Renal cortex interstitium (tissue), 15 donors: ENCODE measurements at places on chromosomes 4 and X.

GRCh38 chrX:123732670-123733363, at the start of gene THOC2:
Gene THOC2 (minus strand): TSS chrX:123733052. CDS start chrX:123733022, 30 bp downstream.
- peak; percentile 72 for DNase-seq

GRCh38 chrX:71184803-71185495, 38.1 kb upstream of the GJB1 start:
- no peak for DNase-seq

GRCh38 chr4:138650929-138651448, 364.6 kb upstream of the NOCT start:
- DNase-seq: no peak

DNA sequence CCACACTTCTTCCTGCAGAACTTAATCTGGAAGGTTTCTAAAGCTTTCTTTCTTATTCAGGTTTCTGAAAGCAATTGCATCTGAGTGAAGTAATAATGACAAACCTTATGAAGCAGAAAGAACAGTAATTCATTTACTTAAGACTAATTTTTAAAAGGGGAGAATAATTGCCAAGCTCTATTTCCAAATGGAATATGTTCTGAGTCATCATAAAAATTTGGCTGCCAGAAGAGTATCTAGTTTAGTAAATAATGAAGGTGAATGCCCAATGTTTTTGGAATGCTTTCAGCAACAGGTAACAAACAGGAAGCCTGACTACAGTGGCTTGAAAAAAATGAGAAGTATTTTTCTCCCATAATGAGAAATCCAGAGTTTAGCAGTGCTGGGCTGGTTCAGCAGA, 227.3 kb upstream of the TET2 start:
- no peak for DNase-seq

DNA sequence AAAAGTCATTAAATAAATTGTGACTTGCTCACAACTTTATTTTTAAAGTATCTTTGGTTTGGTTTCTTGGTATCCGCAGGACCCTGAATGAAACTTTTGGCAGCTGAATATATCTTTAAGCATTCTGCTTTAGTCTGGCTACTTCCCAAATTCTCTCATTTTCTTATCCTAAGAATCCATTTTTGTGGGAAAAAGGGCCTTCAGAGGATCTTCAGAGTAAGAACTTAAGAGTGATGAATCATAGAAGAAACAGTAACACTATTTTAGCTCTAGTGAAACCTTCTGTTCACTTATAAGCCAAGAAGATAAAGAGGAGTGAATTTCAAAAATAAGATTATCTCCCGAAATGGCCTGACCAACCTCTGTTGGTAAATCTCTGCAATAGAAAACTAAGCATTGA, 540.6 kb upstream of the MAGEB18 start:
- no peak for DNase-seq

DNA sequence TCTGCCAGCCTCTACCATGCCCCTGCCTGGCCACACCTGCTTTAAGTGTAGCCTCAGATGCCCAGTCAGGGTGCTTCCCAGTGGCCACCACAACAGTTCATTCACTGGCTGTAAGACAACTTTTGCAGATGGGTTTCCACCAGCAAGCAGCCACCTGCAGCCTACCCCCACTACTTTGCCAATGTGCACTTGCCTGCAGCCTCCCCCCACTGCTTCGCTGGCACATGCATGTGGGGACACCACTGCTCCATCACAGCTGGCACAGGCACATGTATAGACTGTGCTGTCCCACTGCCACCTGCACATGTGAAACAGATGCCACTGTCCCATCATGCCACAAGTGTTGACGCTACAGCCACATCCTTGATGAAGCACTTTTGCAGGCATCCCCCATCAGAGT, 723.9 kb downstream of the SH3BGRL start:
- DNase-seq: no peak

GRCh38 chrX:103687696-103688201, 1.2 kb upstream of the MORF4L2 start:
- peak; percentile 80 for DNase-seq

DNA sequence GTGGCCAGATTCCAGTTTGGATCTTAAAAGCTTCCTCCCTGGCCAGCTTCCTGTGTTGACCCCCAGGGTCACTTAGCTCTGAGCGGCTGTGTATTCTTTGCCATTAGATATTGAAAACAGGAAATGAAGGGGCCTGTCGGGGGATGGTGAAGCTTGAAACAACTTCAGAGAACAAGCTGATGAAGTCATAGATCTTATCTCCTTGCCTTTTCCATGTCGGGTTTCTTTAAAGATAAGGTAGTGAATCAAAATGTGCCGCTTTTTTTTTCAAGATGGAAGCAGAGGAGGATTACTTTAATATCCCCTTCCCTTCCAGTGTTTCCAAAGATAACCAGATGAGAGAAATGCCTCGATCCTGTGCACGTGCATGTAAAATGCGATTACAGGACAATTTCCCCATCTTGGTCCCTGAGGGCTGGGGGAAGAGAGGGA, 508.5 kb downstream of the MID1IP1 start:
- DNase-seq: no peak

- no peak for DNase-seq
Observed at GRCh38 chrX:132956421-132957210, 1.8 kb downstream of the HS6ST2 start.

DNA sequence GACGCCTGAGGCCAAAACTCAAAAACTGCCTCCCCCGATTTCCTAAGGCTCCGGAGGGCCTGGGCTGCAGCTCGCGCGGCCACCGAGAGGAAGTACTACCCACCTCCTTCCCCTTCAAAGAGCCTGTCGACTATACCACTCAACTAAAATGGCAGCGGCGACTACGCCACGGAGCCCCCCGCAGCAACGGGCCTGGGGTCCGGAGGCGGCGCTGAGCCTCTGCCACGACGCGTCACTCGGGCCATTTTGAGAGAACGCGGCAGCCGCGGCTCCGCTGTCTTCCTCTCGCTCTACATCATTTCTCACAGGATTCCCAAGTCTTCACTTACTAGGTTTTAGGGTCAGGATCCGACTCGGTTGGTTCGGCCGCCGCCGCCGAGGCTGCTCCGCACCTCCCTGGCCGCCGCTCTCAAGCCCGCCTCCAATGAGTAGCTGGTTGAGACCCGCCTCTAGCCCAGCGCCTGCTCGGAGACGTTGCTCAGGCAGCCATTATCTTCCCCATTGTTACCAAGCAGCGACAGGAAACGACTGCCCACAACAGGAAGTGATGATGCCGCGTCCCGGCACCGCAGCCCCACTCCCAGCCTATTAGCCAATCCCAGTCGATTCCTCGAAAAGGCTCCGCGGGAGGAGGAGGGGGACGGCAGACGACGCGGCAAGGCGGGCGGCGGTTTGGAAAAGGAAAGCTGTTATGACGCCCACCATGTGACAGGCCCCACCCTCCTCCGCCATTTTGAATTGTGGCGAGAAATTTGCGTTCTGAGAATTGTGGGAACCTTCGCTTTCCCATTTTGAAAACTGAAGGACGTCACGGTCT, at the start of gene RLIM:
RLIM (minus strand) TSS at position 532 of the 817 bp plus-strand sequence. CDS start 18,647 bp downstream, outside the sequence.
- peak; percentile 82 for DNase-seq

DNA sequence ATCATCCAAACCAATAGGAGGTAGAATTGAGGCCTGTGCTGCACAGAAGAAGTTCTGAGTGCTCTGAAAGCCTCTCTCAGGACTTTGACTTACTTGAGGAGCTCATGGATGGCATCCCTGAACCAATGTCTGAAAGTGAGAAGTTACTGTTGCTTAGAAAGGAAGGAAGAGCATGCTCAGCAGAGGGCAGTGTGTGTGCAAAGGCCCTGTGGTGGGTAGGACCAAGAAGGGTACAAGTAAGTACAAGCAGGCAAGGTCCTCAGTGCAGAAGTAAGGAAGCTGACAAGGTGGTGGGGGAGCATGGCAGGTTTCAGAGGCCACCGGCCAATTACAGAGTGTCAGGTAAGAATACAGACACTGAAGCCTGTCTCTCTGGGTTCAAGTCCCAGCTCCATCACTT, 31.4 kb upstream of the LGI2 start:
- no peak for DNase-seq

- DNase-seq: no peak
Observed at GRCh38 chr4:185573651-185574199, 38.4 kb upstream of the PDLIM3 start.

DNA sequence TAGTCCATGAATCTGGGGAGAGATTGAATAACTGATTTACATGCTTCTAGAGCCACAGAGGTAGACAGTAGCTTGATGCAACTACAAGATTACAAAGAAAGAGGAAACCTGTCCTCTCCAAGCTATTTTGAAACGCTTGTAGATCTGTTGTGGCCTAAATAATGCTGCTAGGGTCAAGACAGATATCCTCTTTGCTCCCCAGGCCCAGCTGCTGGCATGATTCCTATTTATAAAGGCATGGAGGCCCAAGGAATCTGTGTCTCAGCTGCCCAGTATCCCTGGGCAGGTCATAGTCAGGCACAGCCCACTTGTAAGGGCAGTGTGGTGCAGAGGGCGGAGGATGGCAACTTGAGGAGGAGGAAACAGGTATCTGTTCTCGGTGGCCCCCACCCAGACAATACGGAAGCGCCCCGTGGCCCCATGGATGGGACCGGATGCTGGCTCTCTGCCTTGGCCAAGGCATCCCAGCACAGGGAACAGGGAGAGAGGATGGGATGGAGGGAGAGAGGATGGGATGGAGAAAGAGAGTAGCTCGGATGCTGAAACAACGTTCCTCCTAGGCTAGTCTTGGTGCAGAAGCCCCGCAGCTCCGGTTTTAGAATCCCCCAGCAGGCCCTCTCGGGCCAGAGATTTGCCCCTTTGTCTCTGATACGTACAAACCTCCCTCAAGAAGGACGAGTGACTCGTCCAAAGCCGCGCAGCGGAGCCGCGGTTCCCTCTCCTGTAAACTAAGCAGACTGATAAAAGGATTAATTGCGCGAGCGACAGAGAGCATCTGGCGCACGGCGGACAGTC, 767 bp upstream of the SMIM20 start:
- DNase-seq: no peak

DNA sequence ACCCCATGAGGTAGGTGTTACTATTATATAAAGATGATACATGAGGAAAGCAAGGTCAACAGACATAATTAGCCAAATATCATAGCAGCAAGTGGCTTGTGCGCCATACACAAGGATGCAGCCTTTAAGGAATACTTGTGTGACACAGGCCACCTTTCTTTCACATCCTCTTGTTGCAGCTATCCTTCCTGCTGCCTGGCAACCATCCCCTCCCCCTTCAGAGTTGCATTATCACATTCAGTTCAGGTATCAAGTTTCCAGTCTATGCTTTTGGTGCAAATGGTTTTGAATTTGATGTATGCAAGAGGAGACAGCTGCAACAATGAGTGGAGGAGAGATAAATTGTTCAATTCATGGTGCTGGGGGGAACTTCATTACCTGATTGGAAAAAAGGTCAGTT, 6.4 kb downstream of the ZCCHC18 start:
- DNase-seq: no peak

GRCh38 chr4:37132975-37133360, 111.6 kb upstream of the NWD2 start:
- no peak for DNase-seq

GRCh38 chrX:51144828-51145442, 187.7 kb upstream of the NUDT10 start:
- DNase-seq: peak; percentile 8

GRCh38 chr4:143296397-143297067, 40.1 kb upstream of the GAB1 start:
- DNase-seq: no peak

- DNase-seq: no peak
Observed at GRCh38 chr4:171880136-171880535, 66.9 kb downstream of the GALNTL6 start.

GRCh38 chr4:146510942-146511341, 10.8 kb downstream of the SLC10A7 start:
- no peak for DNase-seq

DNA sequence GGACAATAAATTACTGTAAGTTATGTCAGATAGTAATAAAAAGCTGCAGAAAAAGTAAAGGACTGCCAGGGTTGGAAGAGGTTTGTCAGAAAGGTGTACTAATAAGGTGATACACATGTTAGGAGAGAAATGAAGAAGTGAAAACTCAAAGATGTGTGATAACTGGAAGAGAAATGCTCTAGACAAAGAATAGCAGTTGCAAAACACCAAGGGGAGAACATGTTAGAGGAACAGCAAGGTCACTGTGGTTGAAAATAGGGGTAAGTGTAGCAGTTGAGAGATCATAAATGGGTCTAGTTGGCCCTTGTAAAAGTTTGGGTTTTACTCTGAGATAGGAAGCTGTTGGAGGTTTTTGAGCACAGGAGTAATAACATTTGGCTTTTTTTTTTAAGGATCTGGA, 46.9 kb downstream of the HSPA4L start:
- no peak for DNase-seq

DNA sequence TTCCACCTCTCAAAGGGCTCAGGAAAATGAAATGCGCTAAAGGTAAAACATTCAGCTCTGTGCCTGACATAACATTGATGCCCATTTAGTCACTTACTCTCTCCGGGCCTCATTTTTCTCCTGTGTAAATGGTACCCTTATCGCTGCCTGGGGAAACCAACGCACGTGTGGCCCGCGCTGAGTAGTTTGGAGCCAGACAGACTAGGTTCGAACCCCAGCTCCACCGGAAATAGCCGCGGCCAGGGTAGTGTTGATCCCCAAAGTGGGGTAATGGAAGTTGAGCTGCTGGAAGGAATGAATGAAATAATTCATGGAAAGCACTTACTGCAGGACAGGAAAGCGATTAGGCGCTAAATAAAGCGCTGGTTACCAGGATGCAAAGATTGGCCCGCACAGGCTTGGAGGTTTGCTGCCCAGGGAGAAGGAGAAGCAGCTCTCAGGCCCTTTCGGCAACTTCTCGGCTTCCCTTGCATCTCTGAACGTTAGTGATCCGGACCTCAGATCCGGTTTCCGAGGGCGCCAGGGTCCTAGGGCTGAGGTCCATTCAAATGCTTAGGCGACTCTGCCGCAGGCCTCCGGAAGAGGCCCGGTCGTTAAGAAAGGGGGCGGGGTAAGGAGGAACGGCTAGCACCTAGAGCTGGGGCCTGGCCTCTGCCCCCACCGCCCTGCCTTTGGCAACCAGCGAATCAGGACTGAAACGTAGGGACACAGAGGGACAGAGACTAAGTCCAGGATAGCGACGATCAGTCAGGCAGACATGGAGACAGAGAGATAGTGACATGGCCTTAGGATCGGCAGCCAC, 13.3 kb downstream of the NKX3-2 start:
- DNase-seq: no peak

DNA sequence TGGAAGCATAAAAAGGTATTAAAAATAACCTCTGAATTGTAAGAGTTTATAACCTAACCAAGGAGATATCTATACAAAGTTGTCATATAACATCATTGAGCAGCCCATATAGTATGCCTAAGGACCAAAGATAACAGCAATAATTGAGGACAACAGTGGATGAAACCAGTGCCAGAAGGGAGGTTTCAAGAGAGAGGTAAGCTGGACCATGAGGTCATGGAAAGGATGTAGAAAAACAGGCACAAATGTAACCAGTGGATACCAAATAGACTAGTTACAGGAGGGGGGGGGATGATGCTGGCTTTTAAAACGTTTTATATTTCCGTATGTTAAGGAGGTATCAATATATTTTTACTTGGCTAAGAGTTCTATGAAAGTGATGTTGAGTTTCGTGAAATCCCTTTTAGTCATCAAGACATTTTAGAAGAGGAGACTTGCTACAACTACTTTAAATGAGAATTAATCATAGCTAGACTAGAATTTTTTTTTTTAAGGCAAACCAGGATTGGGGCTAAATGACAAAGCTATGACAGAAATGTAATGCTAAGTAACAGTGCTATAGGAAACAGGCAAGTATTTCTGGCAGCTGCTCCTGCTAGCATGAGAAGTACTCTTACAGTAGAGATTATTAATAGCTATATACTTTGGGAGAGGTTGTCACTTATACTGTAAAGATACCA, 161.1 kb downstream of the FBXW7 start:
- no peak for DNase-seq

GRCh38 chrX:85977218-85977617, 70.1 kb downstream of the CHM start:
- DNase-seq: no peak
